ENCODE measurements at places on chromosomes 16 and 17.

DNA sequence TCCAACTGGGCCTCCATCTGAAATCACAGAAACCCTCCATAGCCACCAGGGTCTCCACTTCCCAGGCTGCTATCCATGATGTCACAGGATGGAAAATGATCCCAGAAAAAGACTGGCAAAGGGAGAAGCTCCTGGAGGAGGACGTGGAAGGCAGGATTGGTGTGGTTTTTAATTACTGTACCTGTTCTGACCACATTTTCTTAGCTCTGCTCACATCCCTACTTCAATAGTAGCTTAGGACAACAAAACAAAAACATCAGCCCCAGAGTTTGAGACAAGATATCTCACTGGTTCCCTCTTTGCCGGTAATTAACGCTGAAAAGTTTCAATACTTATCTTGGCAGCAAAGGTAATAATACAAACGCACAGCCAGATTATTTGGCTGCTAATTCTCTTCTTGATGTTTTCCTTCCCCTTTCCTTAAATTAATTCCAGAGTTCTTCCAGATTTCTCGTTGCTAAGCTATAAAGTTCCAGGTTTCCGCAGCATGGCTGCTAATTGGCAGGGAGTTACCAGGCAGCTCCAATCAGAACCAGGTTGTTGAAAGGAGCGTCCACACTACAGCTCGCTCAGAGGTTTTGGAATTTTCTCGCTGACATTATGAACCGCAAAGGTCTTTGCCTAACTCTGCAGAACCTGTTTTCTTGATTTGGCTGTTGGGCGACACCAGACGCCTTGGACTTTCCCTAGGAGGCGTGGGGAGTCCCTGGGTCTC is 263.4 kb downstream of the MRTFB start:
- no peak for DNase-seq

GRCh38 chr16:10752843-10753523 is 9.3 kb downstream of the NUBP1 start:
- no peak for DNase-seq

- no peak for DNase-seq
These were observed 556.0 kb downstream of the CDH8 start for GRCh38 chr16:61480250-61480649.

- DNase-seq: no peak
These were observed 121.0 kb upstream of the IRX3 start for GRCh38 chr16:54407596-54407995.

DNA sequence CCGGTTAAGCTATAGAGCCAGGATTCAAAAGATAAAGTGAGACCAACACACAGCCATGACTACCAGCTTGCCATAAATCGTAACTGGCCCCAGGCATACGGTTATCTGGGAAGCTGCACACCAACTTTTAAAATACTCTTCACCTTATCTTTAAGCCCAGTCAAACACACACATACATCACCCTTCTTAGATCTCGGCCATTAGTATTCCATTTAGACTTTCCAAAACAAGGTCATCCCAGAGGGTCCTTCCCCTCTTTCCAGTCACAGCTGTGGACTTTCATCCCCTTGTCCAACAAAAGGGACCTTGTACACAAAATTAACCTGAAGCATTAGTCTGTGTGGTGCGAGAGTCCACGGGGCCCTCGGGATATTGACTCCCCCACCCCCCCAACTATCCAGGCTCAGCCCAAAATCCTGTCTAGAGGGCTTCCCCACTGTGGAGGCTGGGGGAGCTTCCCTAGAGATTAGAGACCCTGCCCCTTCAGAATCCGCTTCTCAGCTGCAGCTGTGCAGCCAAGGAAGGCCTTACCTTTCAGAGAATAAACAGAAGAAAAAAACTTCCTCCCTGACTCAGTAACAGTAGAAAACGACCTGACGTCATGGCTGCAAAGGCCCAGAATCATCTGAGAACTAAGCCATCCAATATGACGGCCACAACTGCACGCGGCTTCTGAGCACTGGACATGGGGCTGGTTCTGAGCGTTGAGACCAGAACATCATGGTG is 9.9 kb downstream of the ZFHX3 start:
- DNase-seq: no peak

GRCh38 chr16:4795828-4796572 is 831 bp downstream of the SMIM22 start:
- DNase-seq: no peak

- DNase-seq: peak; percentile 78
These were observed 20.0 kb upstream of the RNF135 start for GRCh38 chr17:30950669-30951399.

DNA sequence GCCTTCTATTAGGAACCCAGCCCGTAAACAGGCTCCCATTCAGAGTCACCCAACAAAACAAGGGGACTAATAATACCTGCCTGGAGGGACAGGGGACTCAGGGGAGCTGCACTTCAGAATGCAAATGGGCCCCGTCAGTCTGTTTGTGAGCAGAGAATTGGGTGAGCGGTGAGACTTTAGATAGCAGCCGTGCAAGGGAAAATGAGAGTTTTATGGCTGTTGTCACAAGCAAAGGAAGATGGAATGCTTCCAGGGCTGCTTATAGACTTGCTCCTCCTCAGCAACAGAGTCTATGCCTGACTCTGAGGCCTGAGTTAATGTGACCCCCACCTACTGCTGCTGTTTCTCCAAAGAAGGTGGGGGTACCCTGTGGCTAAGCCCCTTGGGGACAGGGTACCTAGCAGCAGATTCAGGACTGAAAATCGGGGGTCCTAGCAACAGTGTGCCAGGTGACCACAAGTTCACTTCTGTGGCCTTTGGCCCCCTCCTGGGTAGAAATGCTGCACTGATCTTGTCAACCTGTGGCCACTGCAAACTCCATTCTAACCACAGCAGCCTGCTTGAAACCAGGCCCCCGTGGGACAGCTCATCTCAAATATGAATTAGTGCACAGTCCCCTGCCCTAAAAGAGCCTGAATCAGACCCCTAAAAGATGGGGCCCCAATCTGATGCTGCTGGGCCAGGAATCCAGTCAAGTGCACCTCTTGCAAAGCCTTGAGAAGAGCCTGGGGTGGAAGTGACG is 126.4 kb downstream of the C16orf78 start:
- no peak for DNase-seq

DNA sequence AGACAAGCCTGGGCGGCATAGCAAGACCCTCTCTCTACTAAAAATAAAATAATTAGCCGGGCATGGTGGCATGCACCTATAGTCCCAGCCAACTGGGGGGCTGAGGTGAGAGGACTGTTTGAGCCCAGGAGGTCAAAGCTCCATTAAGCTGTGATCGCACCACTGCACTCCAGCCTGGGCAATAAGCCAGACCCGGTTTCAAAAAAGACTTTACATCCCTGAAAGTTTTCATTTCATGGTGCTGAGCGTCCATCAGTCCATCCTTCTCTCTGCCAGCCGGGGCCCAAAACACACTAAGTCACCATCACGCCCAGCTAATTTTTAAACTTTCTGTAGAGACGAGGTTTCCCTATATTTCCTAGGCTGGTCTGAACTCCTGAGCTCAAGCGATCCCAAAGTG is 10.6 kb downstream of the RAB40B start:
- DNase-seq: no peak
